Cardiac fibroblast (primary cell): ENCODE measurements at places on chromosomes 16 and 17.

- DNase-seq = peak; percentile 61
These were observed at the start of gene MPP2 for GRCh38 chr17:43907425-43907981. Gene MPP2, minus strand, starts transcription at chr17:43907536. Its CDS starts 3,076 bp downstream, at chr17:43904460.

- DNase-seq = no peak
These were observed 21.2 kb upstream of the ENGASE start for GRCh38 chr17:79053251-79053925.

- no peak for DNase-seq
These were observed 999 bp downstream of the XYLT1 start for GRCh38 chr16:17469741-17470181.

DNA sequence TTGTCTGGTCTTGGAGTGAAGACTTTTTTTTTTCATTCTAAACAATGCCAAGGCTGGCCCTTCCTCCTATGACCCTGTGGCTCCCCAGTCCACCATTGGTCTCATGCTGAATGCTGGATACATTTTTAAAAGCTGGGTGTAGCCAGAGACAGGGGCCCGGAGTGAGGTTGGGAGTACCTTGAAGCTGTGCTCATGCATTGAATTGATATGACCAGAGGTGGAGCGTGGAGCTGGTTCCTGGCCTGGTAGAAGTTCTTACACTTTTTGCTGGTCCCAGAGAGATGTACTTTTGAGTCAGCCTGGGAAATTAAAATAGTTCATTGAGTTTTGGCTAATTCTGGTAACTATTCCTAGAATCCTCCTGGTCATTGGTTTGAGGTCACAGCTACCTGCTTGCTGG lies 83.6 kb downstream of the CMIP start:
- DNase-seq = no peak

- DNase-seq = no peak
These were observed 3.2 kb downstream of the CDH8 start for GRCh38 chr16:62033065-62033464.

- peak; percentile 64 for DNase-seq
These were observed 37.4 kb downstream of the TK2 start for GRCh38 chr16:66512272-66513110.

GRCh38 chr17:9414471-9414870 lies 161.1 kb downstream of the STX8 start:
- no peak for DNase-seq

GRCh38 chr17:19546289-19547065 lies 12.8 kb downstream of the SLC47A1 start:
- peak; percentile 34 for DNase-seq

DNA sequence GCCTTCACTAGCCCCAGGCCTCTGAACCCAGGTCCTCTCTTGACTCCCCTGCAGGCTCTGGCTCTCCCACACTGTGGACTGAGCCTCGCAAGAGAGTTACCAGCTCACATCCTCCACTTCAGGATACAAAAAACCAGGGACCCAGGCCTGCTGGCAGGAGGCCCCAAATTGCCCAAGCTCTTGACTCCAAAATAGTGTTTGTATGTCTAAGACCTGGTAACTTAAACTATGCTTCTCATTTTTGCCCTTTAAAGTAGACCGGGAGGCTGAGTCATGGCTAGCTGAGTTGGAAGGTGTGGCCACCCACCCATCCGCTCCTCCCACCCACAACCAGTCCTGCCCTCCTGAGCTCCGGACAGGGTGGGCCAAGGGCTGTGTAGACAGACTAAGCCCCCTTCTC lies 250.0 kb downstream of the SOX9 start:
- DNase-seq = peak; percentile 77

GRCh38 chr17:50260501-50260911 lies 13.8 kb upstream of the TMEM92 start:
- DNase-seq = no peak

DNA sequence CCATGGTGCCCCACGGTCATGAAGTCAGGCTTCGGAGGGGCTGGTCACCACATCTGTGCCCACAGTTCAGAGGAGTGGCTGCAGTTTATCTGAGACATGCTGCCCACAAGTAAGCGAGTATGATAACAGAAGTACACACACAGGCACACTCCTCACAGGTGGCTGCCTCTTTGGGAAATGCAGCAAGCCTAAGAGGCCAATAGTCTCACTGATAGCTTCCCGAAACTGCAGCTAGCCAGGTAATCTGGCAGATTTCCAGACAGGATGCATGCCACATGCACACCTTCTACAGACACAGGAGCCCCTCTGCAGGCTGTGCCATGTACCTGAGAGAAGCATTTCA lies 12.6 kb upstream of the GFOD2 start:
- no peak for DNase-seq

- no peak for DNase-seq
These were observed 8.2 kb downstream of the FAM222B start for GRCh38 chr17:28834420-28834819.

DNA sequence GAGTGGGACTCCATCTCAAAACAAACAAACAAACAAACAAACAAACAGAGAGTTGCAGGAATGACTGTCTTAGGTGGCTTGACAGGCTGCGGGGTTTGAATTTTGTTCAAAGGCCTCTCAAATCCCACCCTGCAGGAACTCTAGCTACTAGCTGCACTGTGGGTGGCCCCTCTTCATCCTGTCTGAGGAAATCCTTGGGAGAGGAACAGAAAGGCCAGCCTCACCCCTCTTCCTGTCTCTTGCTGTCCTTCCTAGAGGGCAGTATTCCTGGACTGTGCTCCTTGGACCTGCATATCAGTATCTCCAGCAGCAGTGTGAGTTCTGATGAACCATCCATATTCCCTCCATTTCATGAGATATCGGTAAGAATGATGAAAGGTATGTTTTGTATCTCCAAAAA lies 2.0 kb upstream of the CCDC92B start:
- DNase-seq = no peak

- DNase-seq = no peak
These were observed 17.1 kb upstream of the TNS4 start for GRCh38 chr17:40518401-40519088.

DNA sequence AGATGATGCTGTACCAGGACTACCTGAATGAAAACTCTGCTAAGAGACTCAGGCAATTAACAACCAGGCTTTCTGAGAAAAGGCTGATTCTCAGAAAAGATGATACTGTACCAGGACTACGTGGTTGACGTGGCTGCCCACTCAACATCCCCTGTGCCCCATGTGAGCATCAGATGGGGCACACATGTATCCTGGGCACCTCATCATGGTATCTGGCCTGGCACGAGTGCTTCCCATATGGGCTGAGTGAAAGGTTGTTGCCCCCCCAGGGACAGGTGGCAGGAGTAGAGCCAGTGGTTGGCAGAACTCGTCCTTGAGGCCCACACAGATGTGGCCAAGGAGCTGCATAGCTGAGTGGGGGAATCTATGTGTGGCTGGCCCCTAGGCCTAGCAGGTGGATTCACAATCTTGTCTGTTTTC lies 3.5 kb upstream of the CES4A start:
- no peak for DNase-seq

DNA sequence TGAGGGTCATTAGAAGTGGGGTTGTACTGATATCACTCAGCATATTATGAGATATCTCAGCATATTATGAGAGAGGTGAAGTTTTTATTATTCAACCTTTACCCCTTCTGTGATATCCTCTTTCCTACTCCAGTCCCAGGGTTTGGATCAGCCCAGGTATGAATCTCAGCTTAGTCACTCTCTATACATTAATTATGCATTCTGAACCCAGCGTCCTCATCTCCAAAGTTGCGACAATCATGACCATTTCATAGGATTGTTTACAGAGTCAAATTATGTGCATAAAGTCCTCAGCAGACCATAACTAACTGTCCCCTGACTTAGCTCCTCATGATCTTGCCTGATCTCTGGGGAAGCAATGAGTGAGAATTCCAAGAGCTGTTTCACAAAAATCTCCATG lies 20.5 kb upstream of the BLMH start:
- no peak for DNase-seq
